WERI-Rb-1 (cell line): ENCODE measurements at places on chromosomes 11 and 22.

GRCh38 chr22:26770624-26771023, 113.2 kb downstream of the MIAT start:
- no peak for DNase-seq

- no peak for DNase-seq
These were observed 11.4 kb upstream of the KCNJ1 start for GRCh38 chr11:128878455-128878854.

- DNase-seq = no peak
These were observed 78.8 kb downstream of the CCDC81 start for GRCh38 chr11:86453290-86454030.

- no peak for DNase-seq
These were observed 125.2 kb downstream of the ETS1 start for GRCh38 chr11:128462189-128462588.

GRCh38 chr11:1847926-1848639, 4.8 kb upstream of the LSP1 start:
- DNase-seq = no peak

DNA sequence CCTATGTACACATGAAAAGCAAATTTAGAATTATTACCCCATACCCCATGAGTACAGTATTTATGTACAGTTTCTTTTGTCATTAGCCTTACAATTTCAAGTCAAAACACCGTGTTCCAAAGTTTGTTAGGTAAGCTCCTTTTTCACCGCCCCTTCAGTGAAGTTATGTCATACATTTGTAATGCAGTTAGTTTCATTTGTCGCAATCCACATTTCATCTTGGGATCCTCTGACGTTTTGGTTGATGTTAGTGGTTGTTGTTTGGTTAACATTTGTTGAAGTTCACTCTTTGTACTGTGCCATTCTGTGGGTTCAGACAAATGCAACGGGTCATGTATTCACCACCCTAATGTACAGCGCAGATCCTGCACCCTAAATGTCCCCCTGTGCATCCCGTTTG, 45.2 kb downstream of the ARHGEF12 start:
- DNase-seq = no peak

DNA sequence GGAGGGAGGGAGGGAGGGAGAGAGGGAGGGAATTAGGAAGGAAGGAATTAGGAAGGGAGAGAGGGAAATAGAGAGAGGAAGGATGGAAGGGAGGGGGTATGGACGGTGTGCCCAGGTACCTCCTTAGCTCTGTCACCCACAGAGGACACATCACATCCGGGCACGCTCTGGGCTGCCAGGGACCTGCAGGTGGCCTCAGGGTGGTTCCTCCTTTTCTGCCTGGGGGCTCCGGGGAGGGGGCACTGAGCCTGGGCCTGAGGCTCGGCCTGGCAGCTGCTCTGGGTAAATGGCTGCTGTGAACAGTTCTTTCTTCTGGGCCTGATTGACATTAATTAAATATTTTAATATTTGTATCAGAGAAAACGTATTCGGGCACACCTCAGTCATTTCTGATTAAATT, 733.5 kb downstream of the BRD1 start:
- no peak for DNase-seq

GRCh38 chr11:1920128-1920908, 815 bp downstream of the TNNT3 start:
- no peak for DNase-seq

- DNase-seq = no peak
These were observed 143.4 kb downstream of the CTTN start for GRCh38 chr11:70541699-70542098.
